ENCODE measurements at places on chromosomes 2 and 18.
A peak's percentile ranks its signal among the peaks of the same experiment; 100 is the strongest.

- DNase-seq: no peak
These were observed 310.6 kb upstream of the PIK3C3 start for GRCh38 chr18:41644466-41644865.

- DNase-seq: no peak
These were observed 86.0 kb upstream of the ITGA4 start for GRCh38 chr2:181371195-181371594.

- DNase-seq: no peak
These were observed 512.8 kb upstream of the NRP2 start for GRCh38 chr2:205169464-205169863.

- no peak for DNase-seq
These were observed 1165.6 kb upstream of the ZEB2 start for GRCh38 chr2:145685383-145686050.

DNA sequence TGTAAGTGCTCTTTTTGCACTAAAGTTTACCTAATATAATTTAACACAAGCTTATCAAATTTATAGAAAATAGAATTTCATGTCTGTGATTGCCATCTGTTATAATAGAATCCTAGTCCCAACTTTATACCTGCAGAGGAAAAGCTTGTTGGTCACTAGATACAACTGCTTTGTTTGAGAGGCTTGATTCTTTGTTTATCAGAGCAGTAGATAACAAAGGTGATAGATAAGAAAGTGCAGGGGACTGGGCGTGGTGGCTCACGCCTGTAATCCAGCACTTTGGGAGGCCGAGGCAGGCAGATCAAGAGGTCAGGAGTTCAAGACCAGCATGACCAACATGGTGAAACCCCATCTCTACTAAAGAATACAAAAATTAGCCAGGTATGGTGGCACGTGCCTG is 528.0 kb downstream of the STK39 start:
- no peak for DNase-seq

- peak; percentile 4 for DNase-seq
These were observed 23.0 kb downstream of the FAM171B start for GRCh38 chr2:186716899-186717298.

DNA sequence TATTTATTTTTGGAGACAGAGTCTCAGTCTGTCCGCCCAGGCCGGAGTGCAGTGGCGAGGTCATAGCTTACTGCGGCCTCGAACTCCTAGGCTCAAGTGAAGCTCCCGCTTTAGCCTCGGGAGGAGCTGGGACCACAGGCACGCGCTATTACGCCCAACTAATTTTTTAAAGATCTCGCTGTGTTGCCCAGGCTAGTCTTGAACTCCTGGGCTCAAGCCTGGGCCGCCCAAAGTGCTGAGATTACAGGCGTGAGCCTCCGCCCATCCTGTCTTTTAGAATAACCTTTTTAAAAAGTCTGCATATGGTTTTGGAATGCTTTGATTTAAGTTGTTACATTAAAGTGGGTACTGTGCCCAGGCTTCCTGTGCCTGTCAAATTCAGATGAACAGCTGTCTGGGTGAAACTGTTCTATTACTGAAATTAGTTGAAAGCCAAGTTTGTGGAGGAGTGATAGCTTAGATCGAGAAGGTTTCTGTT is 944 bp downstream of the RAB3GAP1 start:
- DNase-seq: no peak

DNA sequence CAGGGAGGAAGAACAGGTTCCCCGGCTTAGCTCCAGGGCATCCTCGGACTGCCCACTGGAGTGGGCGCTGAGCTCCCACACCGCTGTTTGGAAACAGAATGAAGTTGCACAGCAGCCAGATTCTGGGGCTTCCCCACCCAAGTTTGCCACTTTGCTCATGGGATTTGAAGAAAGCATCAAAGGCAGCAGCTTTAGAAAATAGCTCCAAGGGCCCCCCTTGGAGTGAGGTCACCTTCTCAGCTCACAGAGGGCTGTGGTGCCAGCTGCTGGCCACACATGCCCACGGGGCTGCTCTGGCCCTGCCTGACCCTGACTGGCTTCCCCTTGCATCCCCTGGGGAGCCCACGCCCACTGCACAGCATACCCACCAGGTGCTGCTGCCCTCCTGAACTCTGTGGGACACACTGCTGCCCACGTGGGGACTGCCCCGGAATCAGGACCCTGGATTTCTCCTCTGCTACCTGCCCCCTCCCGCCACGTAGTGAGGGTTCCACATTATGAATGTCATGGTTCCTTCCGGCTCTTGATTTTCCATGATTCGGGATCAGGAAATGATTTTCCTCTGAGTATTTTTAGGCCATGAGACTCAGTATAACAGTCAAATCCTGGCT is 70.3 kb downstream of the TGOLN2 start:
- no peak for DNase-seq

DNA sequence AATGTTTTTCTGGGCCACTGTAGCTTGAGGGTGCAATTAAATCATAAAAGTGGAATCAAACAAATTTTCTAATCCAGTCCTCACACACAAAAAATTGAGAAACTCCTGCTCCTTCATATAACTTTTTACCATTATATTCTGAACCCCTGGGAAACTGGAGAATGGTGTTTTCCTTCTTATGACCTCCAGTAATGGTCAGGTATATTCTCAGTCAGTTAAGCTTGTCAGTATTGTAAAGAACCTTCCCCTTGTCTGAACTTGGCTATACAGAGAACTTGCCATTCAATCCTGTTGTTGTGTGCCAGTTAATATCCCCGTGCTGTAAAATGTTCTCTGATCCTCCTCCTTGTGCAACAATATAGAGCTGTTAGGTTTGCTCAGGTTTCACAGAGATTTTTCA is 39.5 kb downstream of the ZNF804A start:
- DNase-seq: no peak

DNA sequence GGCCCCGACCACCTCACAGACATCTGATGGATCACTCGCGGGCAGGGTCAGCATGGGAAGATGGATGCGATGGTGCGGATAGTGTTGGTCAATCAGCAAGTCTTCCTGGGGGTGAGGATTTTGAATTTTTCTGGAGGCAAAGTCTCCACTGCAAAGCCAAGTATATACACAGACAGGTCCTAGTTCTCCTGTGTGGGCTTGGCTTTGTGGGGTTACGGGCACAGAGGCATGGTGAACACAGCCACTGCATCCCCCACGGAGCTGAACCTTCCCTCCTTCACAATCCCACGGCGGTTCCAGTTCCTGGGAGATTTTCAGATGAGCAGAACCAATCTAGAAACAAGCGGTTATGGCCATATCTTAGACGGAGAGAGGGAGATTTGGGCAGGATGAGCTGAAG is 35.8 kb downstream of the CNGA3 start:
- no peak for DNase-seq

GRCh38 chr18:6623278-6623677 is 106.2 kb upstream of the ARHGAP28 start:
- no peak for DNase-seq

GRCh38 chr18:24695168-24695567 is 234.7 kb downstream of the HRH4 start:
- DNase-seq: peak; percentile 28

GRCh38 chr2:37396890-37397565 is 52.6 kb downstream of the QPCT start:
- DNase-seq: no peak

- DNase-seq: no peak
These were observed 27.9 kb downstream of the MARCHF4 start for GRCh38 chr2:216344206-216344949.

GRCh38 chr2:124804014-124804940 is 779.2 kb downstream of the CNTNAP5 start:
- peak; percentile 3 for DNase-seq

Data from fibroblast of skin of right quadriceps (primary cell).